ENCODE measurements at places on chromosomes 4 and X. TPM values are rescaled to one million over a fixed set of nuclear protein-coding genes. Genes with fewer than 3 reads are reported as not detected.

GRCh38 chrX:41152221-41152620 lies 67.0 kb downstream of the USP9X start:
- peaks cover 60% of the 10 kb centered on the region for H3K36me3 ChIP-seq
- DNase-seq = no peak
- no peak overlapping the region for H3K4me3 ChIP-seq
- H3K27me3 ChIP-seq = no peaks in the 10 kb centered on the region
- no peak overlapping the region for H3K27ac ChIP-seq
- no peaks in the 10 kb centered on the region for H3K4me1 ChIP-seq

The PCDH19 gene
- total RNA-seq = 0.38 TPM

DNA sequence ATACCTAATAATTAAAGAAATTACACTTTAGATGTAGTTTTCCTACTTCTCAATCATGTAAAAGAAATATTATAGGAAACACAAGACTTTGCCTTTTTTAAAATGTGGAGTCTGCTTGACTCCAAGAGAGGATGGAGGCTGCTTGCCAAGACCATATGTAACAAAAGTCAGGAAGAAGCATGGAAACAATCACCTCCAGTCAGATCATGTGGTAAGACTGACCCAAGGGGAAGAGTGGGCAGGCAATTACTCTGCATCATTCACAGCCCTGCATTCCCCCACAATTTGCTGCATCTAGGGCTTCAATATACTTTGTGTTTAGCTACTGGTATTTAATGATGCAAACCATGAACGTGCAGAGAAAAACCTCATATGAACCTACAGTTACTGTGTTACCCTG lies 78.0 kb upstream of the RXFP1 start:
- no peaks in the 10 kb centered on the region for H3K4me1 ChIP-seq
- H3K27me3 ChIP-seq = no peaks in the 10 kb centered on the region
- no peak overlapping the region for H3K27ac ChIP-seq
- H3K36me3 ChIP-seq = no peaks in the 10 kb centered on the region
- DNase-seq = no peak
- H3K4me3 ChIP-seq = no peak overlapping the region

The AWAT2 gene
- total RNA-seq = not detected

DNA sequence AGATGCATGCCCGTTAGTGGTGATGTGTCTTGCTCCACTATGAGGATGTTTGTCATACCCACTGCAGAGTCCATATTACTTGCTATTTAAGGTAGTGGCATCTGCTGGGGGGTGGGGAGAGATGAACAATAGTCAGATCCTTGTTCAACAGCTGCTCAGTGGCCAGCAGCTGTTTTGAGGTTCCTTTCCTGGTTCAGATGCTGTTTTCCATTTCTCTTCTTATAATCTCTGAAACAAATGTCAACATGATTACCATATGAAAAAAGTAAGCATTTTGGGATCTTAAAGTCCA lies 1567.9 kb upstream of the TENM3 start:
- no peaks in the 10 kb centered on the region for H3K36me3 ChIP-seq
- no peak for DNase-seq
- H3K27me3 ChIP-seq = no peaks in the 10 kb centered on the region
- H3K27ac ChIP-seq = no peak overlapping the region
- H3K4me1 ChIP-seq = no peaks in the 10 kb centered on the region
- H3K4me3 ChIP-seq = no peak overlapping the region

DNA sequence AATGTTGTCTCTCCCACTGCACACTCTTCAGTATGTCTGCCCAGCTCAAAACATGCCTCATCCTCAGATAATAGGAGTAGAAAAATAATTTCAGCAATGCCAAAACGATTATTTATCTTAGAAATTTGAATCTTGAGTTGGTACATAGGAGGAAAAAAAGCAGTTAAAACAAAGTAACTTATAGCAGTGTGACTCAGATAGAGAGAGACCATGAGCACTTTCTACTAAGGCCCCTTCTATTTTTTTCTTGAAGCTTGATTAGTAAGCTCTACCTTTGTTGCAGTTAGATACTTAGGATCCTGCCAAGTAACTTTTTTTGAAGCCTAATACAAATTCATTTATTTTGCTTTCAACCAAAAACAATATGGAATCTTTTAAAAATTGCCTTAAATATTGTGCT lies 212.3 kb downstream of the MAD2L1 start:
- H3K4me3 ChIP-seq = no peak overlapping the region
- no peaks in the 10 kb centered on the region for H3K27me3 ChIP-seq
- no peaks in the 10 kb centered on the region for H3K36me3 ChIP-seq
- no peak for DNase-seq
- no peaks in the 10 kb centered on the region for H3K4me1 ChIP-seq
- H3K27ac ChIP-seq = no peak overlapping the region

- H3K4me1 ChIP-seq = no peaks in the 10 kb centered on the region
- DNase-seq = no peak
- H3K4me3 ChIP-seq = no peak overlapping the region
- no peak overlapping the region for H3K27ac ChIP-seq
- no peaks in the 10 kb centered on the region for H3K36me3 ChIP-seq
Observed at GRCh38 chrX:44667771-44668170, 125.1 kb upstream of the FUNDC1 start.

- H3K4me1 ChIP-seq = no peaks in the 10 kb centered on the region
- no peaks in the 10 kb centered on the region for H3K27me3 ChIP-seq
- no peak for DNase-seq
- H3K36me3 ChIP-seq = peaks cover 61% of the 10 kb centered on the region
- no peak overlapping the region for H3K4me3 ChIP-seq
Observed at GRCh38 chr4:55884851-55885219, 31.4 kb downstream of the EXOC1 start.

The SPINK2 gene
- 0.80 TPM for total RNA-seq

The TMPRSS11A gene
- total RNA-seq = not detected

DNA sequence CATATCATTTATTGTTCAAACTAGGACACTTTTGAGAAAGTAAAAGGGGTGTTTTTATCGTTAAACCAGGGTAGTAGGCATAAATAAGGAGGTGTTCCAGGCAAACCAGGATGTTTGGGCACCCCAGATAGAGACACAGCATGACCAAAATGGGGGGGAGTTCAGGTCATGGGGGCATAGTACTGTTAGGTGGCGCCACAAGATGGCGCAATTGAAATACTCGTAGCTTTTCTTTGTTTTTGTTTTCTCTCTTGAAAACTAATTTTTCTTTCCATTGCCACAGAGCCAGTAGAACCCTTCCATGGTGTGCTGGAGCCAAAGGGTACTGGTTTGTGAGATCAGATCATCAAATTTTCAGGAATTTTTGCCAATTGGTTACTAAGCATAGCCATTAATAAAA lies 283.4 kb downstream of the BCOR start:
- H3K36me3 ChIP-seq = no peaks in the 10 kb centered on the region
- no peak for DNase-seq
- H3K4me1 ChIP-seq = peaks cover 17% of the 10 kb centered on the region
- H3K27ac ChIP-seq = peak overlapping the region; percentile 78
- no peaks in the 10 kb centered on the region for H3K27me3 ChIP-seq

DNA sequence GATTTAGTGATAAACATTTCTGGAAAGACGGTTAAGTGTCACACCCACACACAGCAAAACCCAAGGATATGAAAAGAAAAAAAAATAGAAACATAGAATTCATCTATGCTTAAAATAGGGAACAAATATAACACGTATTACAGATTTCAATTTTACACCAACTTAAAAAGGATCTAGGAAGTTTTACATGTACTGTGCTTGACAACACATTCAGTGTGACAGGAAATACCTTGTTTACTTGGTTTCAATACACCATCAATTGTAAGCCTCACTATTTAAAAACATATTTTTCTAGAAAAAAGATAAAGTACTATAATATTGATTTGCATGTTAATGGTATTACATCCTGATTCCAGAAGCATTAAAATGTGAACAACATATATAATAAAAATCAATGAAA lies 77.0 kb upstream of the SPRY1 start:
- H3K27ac ChIP-seq = no peak overlapping the region
- no peak for DNase-seq
- no peaks in the 10 kb centered on the region for H3K27me3 ChIP-seq
- no peak overlapping the region for H3K4me3 ChIP-seq
- H3K36me3 ChIP-seq = peaks cover 6% of the 10 kb centered on the region

The TBC1D8B gene
- 2.0 TPM for total RNA-seq

DNA sequence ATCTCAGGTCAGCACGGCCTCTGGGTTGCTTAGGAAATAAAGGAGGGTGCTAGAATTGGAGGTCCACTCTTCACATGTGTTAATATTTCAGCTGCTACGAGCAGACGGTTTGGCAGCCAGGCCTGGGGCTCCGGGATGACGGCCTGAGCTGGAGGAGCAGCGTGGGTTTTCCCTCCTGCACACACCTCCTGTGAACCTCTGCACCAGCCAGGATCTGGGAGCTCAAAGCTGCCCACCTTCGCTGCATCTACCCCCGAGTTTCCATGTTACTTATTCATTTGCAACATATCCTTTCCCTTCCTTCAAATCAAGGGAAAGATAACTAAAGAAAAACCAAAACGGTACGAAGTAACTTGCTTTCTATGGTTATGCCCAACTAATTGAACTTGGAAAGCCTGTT lies 13.6 kb downstream of the STOX2 start:
- no peaks in the 10 kb centered on the region for H3K36me3 ChIP-seq
- H3K4me1 ChIP-seq = peaks cover 24% of the 10 kb centered on the region
- H3K27ac ChIP-seq = no peak overlapping the region
- no peaks in the 10 kb centered on the region for H3K27me3 ChIP-seq
- H3K4me3 ChIP-seq = no peak overlapping the region
- no peak for DNase-seq

DNA sequence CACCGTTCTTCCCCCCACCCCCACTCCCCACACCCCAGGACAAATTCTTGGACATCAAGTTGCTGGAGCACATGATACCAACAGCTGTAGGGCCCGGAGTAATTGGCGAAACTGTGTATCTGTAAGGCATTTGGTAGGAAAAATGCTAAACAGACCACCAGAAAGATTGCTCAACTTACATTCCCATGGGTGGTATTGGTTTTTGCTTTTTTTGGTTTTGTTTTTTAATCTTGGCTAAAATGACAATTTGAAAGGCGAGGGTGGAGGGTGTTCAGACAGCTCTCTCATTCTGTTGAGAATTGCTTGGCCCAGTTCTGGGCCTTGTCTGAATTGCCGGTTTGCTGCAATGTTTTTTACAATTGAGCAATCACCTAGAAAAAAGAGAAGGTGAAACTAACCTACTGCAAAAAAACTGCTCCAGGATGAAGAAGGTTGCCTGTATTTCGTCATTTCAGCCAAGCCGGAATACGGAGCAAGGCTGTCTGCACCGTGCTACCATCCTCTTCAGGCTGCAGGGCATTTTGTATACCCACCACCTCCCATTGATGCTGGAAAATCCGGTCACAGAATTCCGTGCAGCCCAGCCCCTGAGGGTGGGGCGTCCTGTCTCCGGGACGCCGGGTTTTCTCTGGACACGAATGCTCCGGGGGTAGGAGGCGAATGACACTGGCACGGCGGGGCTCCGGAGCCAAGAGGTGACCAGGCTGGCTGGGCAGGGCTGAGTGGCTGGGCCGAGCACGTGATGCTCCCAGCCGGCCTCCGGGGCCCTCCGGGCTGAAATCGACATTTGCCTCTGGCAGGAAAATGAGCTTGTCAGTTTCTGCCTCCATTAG lies at the start of gene CLCN4:
CLCN4 (plus strand) TSS at position 777 of the 833 bp plus-strand sequence. CDS start 28,058 bp downstream, outside the sequence.
- H3K4me1 ChIP-seq = peaks cover 12% of the 10 kb centered on the region
- no peaks in the 10 kb centered on the region for H3K27me3 ChIP-seq
- H3K4me3 ChIP-seq = peak within 1 kb of the TSS; percentile 59
- DNase-seq = peak; percentile 63

DNA sequence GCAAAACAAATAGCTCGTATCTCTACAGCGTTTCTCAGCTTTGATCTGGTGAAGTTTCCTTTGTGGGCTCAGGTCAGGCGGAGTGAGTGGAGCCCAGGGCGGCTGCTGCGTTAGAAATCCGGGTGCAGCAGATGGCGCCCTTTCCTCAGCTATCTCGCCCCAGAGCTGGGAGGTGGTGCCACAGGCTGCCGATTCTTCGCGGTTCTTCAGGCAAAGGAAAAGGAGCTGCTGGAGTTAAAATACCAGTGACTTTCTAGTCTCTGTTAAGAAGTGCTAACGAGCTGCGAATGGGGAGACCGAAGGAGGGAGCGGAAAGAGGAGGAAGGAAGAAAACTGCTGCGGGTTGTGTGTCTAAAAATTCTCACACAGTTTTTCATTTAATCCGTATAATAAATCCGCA lies 114.6 kb downstream of the CPE start:
- no peak overlapping the region for H3K27ac ChIP-seq
- peak; percentile 62 for DNase-seq
- H3K4me3 ChIP-seq = peak overlapping the region; percentile 32
- H3K27me3 ChIP-seq = peaks cover 3% of the 10 kb centered on the region

- no peak overlapping the region for H3K27ac ChIP-seq
- DNase-seq = no peak
- H3K27me3 ChIP-seq = no peaks in the 10 kb centered on the region
Observed at GRCh38 chrX:7086384-7086783, 61.1 kb upstream of the STS start.

The PLXNB3 gene
- total RNA-seq = 2.9 TPM

The PPM1K gene
- 248 TPM for total RNA-seq

The TKTL2 gene
- total RNA-seq = not detected

The JCHAIN gene
- 6.9 TPM for total RNA-seq

GRCh38 chr4:77152421-77152820 lies 4.6 kb upstream of the CCNG2 start:
- H3K27ac ChIP-seq = no peak overlapping the region
- H3K4me3 ChIP-seq = no peak overlapping the region
- DNase-seq = no peak
- peaks cover 15% of the 10 kb centered on the region for H3K4me1 ChIP-seq
- H3K27me3 ChIP-seq = no peaks in the 10 kb centered on the region

The LAGE3 gene
- 18.0 TPM for total RNA-seq

The MAGEB17 gene
- not detected for total RNA-seq

The S100G gene
- not detected for total RNA-seq

- DNase-seq = no peak
- no peaks in the 10 kb centered on the region for H3K27me3 ChIP-seq
- no peaks in the 10 kb centered on the region for H3K36me3 ChIP-seq
- H3K27ac ChIP-seq = no peak overlapping the region
- no peak overlapping the region for H3K4me3 ChIP-seq
- H3K4me1 ChIP-seq = no peaks in the 10 kb centered on the region
Observed at GRCh38 chr4:55242506-55242905, 103.5 kb upstream of the SRD5A3 start.

DNA sequence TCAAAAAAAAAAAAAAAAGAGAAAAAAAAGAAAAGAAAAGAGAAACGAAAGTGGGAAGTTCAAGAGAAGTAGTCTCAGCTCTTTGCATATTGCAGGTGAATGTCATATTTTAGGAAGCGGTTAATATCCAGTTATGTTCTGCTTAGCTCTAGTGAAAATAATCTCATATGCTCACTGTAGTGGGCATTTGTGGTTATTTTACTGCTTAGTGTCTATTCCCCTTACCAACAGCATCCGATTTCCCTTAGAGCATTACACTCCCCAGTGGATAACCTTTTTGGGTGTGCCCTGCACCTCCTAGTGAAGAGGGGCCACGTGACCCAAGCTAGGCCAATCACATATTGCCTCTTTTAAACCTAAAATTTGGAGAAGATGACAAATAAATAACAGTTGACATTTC lies 111.2 kb upstream of the ZNF827 start:
- no peaks in the 10 kb centered on the region for H3K4me1 ChIP-seq
- no peak overlapping the region for H3K4me3 ChIP-seq
- no peaks in the 10 kb centered on the region for H3K27me3 ChIP-seq
- no peaks in the 10 kb centered on the region for H3K36me3 ChIP-seq
- DNase-seq = no peak

The PABPC5 gene
- 0.91 TPM for total RNA-seq

Measured in left ventricle myocardium inferior (tissue), 1 donor.